ENCODE measurements at places on chromosomes 1 and 21. TPM values are rescaled to one million over a fixed set of nuclear protein-coding genes. Genes with fewer than 3 reads are reported as not detected.

The RAVER2 gene
- total RNA-seq, result 27.1 TPM

The KCNQ4 gene
- 1.3 TPM for total RNA-seq

The KLF17 gene
- 0.17 TPM for total RNA-seq

The CDCP2 gene
- total RNA-seq, result not detected

The RIMKLA gene
- total RNA-seq, result 3.9 TPM

The CZIB gene
- 44.7 TPM for total RNA-seq

The LGR6 gene
- total RNA-seq, result 1.0 TPM

The GBP1 gene
- 10.3 TPM for total RNA-seq

The CSMD2 gene
- total RNA-seq, result 16.0 TPM

The PDZK1IP1 gene
- total RNA-seq, result not detected

The ACTA1 gene
- total RNA-seq, result 1.5 TPM

The CASZ1 gene
- 6.0 TPM for total RNA-seq

The HNRNPCL2 gene
- total RNA-seq, result not detected

The FMO1 gene
- 47.1 TPM for total RNA-seq

The F13B gene
- not detected for total RNA-seq

The NOS1AP gene
- total RNA-seq, result 6.8 TPM

The STUM gene
- total RNA-seq, result 4.8 TPM

The HAO2 gene
- not detected for total RNA-seq

The TNFSF18 gene
- total RNA-seq, result 1.1 TPM

The DNASE2B gene
- 0.22 TPM for total RNA-seq

The SMCP gene
- total RNA-seq, result not detected

The INAVA gene
- 3.5 TPM for total RNA-seq

The OR2T35 gene
- not detected for total RNA-seq

The PPIE gene
- 28.4 TPM for total RNA-seq

The OR2M3 gene
- 0.06 TPM for total RNA-seq

The FAM229A gene
- total RNA-seq, result 5.8 TPM

The ZMPSTE24 gene
- 70.9 TPM for total RNA-seq

The CD53 gene
- total RNA-seq, result 39.9 TPM

Measured in spinal cord (tissue), 10 donors.